ENCODE measurements at places on chromosomes 2 and 18.

DNA sequence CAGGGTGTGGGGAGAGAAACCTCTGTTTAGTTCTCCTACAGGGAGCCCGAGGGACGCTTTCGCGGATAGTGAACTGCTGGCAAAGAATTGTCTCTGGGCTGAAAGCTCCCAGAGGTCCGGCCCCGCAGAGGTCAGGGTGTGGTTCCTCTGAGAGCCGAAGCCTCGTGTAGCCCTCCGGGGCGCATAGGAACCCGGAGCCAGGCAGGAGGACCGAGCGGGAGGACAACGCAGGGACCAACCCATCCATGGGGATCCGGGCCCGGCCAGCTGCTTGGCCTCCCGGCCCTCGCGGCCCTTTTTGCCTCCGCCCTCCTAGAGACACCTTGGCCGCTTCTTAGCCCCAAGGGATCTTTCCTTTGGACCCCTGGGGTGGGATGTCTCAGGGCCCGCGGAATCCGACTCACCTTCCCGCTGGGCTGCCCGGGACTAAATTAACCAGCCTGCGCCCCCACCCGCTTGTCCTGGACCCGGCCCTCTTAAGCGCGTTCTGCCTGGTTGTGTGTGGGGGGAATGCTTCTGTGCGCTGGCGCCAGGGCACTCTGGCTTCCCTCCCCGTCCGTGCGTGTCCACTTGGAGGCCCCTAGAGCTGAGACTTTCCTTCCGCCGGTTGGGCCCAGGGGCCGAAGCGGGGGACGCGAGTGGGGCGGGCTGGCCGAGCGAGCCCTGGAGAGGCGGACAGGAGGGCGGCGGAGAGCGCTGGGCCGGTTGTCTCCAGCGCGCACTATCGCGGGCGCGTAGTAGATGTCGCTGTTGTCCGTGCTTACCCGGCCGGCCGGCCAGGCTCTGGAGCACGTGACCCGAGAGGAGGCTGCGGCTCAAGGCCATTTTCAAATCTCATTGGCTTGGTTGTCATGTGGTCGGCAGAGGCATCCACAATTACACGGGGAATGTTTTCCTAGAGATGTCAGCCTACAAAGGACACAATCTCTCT, at the start of gene HOXD10:
Gene HOXD10 (plus strand): TSS at position 896 of the 931 bp plus-strand sequence. CDS start 56 bp downstream, outside the sequence.
- no peak for DNase-seq

DNA sequence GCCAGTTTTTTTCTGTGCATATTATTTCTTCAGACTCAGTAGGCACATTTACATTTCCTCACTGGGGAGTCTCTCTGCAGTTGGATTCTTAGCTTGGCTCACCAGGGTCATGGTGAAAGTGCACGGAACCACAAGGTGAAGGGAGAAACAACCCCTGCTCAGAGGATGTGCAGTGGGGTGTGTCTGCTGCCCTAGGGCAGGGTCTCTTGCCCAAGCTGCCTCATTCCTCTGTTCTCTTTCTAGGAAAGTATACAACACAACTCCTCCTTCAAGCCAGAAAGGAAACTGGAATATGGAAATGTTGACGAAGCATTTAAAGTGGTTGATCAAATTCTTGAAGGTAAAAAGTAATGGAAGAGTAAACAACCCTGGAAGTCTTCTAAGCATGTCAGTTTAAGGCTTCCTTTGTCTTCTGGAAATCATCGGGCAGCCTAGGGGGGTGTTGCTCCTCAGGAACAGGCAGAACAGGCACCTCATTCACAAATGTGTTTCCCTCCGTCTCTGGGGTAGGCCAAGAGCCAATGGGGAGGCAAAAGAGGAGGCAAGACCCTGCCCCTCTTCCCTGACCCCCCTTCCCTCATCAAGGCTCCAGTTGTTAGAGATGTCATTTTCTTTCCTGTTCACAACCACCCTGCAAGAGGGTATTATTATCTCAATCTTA, 41.4 kb downstream of the AOX1 start:
- no peak for DNase-seq

- no peak for DNase-seq
These were observed 562.7 kb upstream of the SLC39A10 start for GRCh38 chr2:195094330-195094729.

DNA sequence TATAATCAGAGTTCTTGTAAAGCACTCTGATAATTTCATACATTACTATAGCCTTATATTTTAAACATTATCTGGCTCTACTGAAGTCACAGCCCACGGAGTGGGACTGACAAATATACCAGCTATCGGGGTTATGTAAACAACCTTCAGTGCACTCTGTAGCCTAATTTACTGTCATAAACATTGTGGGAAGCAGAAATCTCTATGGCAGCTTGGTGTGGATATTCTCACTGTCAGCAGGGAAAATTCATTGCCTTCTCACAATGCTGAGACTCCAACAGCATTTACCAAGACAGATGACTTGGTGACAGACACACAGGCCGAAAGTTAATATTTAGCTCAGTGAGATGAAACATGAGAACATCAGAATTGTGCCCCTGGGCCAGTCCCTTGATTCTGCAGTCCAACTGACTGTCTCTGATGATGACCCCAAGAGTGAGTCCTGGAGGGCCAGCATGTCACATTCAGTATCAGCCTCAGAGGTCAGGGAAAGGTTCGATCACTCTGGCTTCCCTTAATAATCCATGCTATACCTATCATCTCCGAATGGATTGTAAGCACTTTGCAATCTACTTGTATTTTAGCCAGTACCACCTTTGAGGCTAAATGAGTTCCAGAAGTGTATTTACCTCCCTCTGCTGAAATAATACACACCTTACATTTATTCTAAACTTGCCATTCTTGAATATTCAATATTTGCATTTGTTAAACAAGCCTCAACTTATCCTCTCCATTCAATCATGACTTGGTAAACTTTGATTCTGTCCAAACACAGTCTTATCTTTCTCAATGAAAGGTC, 146.2 kb upstream of the OSR1 start:
- DNase-seq = peak; percentile 6

DNA sequence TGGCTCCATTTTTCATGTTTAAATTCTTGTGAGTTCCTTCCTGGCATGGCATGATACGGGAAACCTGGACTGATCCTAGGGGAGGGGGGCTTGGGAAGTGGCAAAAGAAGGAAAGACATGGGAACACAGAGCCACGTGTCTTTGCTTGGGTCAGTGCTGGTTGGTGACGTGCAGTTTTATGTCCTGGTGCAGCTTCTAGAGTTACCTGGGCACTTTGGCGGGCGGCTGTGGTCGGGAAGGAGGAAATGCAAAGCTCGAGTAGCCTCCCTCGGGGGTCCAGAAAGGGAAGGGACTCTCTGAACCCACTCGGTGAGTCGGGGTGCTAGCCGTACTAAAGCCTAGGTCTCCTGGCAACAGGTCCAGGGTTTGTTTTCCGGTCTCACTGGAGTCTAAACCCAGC, 94.6 kb downstream of the APOB start:
- no peak for DNase-seq

GRCh38 chr2:149087751-149088150, 49.3 kb downstream of the LYPD6B start:
- no peak for DNase-seq

GRCh38 chr2:99139003-99139402, 2.5 kb upstream of the C2orf15 start:
- DNase-seq = no peak

DNA sequence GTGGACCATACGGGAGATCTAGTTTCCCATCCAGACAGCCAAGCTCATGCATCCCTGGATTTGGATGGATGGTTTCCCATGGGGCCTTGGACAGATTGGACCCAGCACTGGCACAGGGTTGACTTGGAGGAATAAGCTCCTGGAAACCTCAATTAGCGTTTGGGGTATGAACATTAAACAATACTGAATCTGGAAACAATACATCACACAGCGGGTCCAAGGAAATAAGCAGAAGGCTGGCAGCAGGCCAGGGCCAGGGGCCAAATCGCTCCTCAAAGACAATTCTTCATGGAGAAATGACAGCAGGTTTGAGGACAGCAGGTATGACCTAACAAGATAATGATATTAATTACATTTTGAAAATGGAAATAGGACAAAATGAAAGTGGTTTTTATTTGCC, 540.6 kb downstream of the RIT2 start:
- peak; percentile 91 for DNase-seq

GRCh38 chr2:111069722-111070121, 51.0 kb upstream of the BCL2L11 start:
- no peak for DNase-seq

DNA sequence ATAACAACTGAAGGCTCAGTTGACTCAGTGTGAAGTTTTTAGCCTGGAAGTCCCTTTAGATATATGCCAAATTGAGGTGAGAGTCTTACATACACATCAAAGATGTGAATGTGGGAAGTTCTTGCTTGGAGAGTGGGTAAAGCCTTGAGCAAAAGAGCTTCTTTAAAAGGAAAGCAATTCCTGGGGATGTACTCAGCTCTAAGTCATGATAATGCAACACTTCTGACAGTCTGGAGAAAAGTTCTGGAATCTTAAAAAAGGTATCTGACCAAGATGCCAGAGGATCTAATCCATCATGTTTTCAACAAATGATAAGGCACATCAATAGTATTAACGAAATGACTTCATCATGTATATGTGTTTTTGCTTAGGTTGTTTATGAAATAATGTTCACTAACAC, 351.2 kb downstream of the CDH19 start:
- DNase-seq = no peak

GRCh38 chr2:197182668-197183067, 127.9 kb downstream of the ANKRD44 start:
- DNase-seq = no peak

DNA sequence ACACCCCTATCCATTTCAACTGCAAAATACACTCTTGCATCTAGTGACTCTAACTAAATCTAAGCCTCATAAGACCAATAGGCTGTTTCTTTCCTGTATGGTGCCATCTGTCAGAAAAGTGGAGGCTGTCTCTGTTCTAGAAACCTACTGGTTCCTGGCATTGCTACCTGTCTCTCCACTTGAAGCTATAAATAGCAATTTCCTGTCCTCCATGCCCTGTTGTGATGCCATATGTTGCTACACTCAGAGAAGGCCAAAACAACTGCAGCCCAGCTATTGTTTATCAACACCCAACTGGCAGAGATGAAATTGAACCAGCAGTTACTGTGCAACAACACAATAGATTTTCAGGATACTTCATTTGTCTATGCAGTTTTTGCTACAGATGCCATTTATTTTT, 1355.1 kb upstream of the SLC39A10 start:
- DNase-seq = peak; percentile 14

- no peak for DNase-seq
These were observed 37.6 kb upstream of the CDKL4 start for GRCh38 chr2:39281391-39281790.

GRCh38 chr18:11154368-11154989, 5.1 kb upstream of the PIEZO2 start:
- DNase-seq = peak; percentile 29

DNA sequence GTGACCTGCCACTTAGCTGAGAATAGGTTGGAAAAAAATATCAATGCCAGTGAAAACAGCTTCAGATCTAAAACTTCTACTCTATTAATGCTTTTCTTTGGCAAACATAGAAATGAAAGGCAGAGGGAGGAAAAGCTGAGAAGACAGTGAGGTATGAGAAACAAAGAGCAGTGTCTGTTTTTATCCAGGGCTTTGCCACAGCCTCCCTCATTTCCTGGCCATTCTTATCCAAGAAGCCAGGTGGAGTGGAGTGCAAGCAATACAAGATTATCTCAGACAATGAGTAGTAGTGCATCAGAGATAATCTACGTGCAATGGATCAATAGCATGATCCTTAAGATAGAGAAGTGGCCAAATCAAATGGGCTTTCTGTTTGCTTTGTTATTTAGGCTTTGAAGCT, 808.7 kb upstream of the PIK3C3 start:
- peak; percentile 9 for DNase-seq

- DNase-seq = no peak
These were observed 43.7 kb downstream of the WIPF1 start for GRCh38 chr2:174553811-174554493.

- DNase-seq = no peak
These were observed 366.5 kb downstream of the GALNT13 start for GRCh38 chr2:154238252-154238651.

GRCh38 chr18:36420826-36421225, 123.3 kb downstream of the FHOD3 start:
- no peak for DNase-seq

DNA sequence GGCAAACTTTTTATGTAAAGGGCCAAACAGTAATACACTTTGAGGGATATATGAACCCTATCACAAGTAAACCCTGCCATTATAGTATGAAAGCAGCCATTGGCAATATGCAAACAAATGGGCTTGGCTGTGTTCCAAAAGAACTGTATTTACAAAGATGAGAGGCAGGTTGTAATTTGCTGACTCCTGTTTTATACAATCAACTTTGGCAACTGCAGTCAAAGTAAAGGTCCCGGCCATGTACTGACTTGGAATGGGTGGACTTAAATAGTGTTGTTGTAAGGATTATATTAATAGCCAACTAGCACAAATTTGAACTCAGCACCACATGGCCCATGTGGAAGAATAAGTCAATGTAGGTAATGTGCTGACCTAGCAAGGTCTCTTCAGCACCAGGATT, 223.4 kb downstream of the WDPCP start:
- DNase-seq = peak; percentile 55

- no peak for DNase-seq
These were observed 88.5 kb downstream of the SH3RF3 start for GRCh38 chr2:109217362-109218086.

- no peak for DNase-seq
These were observed 163.5 kb downstream of the UXS1 start for GRCh38 chr2:106030287-106031268.

DNA sequence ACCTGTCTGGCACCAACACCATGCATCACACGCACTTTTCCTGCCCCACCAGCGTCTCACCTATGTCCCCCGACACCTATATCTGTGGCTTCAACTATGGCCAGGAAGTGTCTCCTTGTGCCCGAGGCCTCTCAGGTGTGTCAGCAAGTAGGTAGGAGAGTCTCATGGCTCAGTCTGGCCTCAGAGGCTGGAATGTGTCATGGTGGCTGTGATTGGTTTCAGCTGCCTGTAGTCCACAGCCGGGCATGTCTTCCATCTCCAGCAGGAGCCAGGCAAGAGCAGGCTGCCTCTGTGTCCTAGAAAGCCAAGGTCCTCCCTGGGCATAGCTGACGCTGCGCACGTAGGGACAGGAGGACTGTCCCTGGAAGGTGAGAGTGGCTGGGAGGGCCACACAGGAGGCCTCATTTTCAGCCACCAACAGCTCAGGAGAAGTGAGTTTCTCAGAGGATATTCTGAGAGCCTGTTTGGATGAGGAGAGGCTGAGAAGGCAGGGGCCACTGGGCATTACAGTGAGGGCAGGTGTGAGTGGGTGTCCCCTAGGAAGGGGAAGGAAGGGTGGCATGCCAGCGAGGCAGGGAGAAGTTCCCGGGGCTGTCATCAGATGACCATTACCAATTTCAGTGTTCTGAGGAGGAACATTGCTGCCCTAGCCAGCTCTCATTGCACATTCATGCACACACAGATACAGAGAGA, 47.2 kb downstream of the SDC1 start:
- DNase-seq = no peak
